ENCODE measurements at places on chromosomes 1 and 21.

DNA sequence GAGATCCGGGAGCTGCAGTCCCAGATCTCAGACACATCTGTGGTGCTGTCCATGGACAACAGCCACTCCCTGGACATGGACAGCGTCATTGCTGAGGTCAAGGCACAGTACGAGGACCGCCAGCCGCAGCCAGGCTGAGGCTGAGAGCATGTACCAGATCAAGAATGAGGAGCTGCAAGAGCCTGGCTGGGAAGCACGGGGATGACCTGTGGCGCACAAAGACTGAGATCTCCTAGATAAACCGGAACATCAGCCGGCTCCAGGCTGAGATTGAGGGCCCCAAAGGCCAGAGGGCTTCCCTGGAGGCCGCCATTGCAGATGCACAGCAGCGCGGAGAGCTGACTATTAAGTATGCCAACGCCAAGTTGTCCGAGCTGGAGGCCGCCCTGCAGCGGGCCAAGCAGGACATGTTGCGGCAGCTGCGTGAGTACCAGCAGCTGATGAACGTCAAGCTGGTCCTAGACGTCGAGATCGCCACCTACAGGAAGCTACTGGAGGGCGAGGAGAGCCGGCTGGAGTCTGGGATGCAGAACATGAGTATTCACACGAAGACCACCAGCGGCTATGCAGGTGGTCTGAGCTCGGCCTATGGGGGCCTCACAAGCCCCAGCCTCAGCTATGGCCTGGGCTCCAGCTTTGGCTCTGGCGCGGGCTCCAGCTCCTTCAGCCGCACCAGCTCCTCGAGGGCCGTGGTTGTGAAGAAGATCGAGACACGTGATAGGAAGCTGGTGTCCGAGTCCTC is 25.5 kb downstream of the ETV3L start:
- peak; percentile 14 for DNase-seq

DNA sequence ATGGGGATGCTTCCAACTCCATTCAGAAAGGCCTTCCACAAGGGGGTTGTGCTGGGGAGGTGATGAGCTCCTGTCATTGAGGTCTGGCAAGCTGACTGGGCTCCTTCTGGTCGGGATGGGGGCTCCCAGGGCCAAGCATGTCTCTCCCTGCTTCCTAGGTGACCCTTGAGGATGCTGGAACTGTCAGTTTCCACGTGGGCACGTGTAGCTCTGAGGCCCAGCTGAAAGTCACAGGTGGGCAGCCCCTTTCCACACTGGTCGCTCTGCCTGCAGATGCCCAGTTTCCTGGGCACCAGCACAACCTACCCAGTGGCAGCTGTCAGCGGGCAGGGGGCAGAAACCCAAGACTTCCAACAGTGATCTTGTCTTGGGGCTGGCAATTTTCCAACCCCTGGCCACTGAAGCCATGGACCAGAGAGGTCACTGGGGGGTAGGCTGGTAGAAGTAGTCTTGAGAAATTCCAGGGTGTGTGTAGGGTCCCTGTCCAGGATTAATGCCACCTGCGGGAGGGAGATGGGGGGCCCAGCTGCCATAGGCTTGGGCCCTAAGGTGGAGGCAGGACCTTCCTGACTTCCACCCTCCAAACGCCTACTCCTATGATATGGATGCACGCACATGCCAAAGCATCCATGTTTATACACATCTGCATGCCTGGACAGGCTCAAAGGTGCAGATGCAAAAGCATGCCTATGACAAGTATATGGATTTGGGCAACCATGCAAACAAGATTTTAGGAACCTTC is 97.1 kb downstream of the TRIM11 start:
- no peak for DNase-seq

- no peak for DNase-seq
Observed at GRCh38 chr1:86472767-86473166, 4.0 kb downstream of the CLCA1 start.

GRCh38 chr1:7344299-7344698 is 426.8 kb upstream of the VAMP3 start:
- DNase-seq, result no peak

GRCh38 chr1:78168306-78168705 is 122.5 kb downstream of the GIPC2 start:
- no peak for DNase-seq

- DNase-seq, result no peak
Observed at GRCh38 chr1:37052120-37052519, 17.8 kb upstream of the GRIK3 start.

- peak; percentile 62 for DNase-seq
Observed at GRCh38 chr1:224497714-224498573, 63.3 kb upstream of the WDR26 start.

- no peak for DNase-seq
Observed at GRCh38 chr1:63199706-63200335, 122.5 kb upstream of the FOXD3 start.

GRCh38 chr1:6507461-6507911 is 16.0 kb upstream of the PLEKHG5 start:
- no peak for DNase-seq

- DNase-seq, result no peak
Observed at GRCh38 chr1:93023281-93023680, 55.8 kb upstream of the MTF2 start.

DNA sequence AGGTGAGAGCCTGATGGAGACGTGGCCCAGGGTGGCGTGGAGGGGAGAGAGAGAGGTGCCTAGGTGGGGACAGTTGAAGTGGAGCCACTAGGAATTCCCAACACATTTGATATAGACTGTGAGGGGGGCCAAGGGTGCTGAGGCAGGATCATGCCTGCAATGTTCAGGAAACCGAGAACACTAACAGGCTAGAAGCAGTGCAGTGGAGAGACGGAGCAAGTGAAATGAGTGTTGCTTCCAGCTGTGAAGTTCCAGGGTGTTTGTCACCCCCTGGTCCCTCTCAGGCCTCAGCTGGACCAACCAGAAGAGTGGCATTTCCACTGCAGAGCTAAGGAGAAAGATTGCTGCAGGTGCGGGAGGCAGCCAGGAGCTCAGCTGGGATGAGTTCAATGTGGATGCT is 127.1 kb downstream of the RIPK4 start:
- DNase-seq, result no peak

DNA sequence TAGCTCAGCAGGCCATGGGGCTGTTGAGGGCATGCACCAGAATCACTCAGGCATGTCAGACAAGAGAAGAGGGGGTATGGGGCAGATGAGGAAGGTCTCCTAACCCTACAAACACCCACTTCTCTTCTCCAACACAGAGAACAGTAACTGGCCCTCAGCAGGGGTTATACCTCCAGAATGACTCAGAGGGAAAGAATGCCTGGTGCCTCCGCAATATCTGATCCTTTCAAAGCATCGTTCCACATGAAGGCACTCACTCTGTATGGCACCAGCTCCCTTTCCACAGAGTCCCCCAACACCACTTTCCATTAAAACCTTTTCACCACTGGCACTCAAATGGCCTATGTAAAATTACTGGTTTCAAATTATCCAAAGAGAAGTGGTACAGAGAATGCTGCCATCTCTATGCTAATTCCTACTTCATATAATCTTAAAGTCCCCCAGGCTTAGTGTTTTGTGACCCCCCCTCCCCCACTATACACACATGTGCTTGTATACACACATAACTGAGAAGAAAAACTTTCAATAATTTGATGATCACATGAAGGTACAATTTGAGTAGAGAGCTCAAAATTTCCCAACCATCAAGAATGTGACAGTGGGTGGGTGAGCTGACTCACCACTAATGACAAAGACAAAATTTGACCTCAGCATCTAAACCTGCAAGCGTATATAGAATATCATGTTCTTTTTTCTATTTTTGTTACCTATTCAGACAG is 91.5 kb downstream of the SIPA1L2 start:
- no peak for DNase-seq

DNA sequence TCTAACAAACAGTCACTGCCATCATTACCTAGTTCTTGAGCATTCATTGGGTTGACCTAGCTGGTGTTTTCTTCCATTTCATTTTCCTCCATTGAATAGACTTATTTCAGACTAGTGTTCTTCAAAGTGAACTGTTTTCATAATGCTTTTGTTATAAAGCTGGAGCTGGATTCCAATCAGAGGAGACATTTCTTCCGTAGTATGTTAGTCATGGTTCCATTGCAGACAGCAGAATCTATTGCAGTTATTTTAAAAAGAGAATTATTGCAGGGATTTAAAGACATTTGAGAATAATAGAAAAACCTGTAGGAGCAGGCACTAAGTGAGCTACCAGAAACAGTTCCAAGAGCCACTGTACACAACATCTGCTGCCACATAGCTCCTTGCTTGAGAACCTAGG is 50.0 kb downstream of the HHAT start:
- DNase-seq, result no peak

- no peak for DNase-seq
Observed at GRCh38 chr1:161914595-161914994, 109.1 kb downstream of the OLFML2B start.

- no peak for DNase-seq
Observed at GRCh38 chr1:163357378-163357777, 35.6 kb downstream of the NUF2 start.

DNA sequence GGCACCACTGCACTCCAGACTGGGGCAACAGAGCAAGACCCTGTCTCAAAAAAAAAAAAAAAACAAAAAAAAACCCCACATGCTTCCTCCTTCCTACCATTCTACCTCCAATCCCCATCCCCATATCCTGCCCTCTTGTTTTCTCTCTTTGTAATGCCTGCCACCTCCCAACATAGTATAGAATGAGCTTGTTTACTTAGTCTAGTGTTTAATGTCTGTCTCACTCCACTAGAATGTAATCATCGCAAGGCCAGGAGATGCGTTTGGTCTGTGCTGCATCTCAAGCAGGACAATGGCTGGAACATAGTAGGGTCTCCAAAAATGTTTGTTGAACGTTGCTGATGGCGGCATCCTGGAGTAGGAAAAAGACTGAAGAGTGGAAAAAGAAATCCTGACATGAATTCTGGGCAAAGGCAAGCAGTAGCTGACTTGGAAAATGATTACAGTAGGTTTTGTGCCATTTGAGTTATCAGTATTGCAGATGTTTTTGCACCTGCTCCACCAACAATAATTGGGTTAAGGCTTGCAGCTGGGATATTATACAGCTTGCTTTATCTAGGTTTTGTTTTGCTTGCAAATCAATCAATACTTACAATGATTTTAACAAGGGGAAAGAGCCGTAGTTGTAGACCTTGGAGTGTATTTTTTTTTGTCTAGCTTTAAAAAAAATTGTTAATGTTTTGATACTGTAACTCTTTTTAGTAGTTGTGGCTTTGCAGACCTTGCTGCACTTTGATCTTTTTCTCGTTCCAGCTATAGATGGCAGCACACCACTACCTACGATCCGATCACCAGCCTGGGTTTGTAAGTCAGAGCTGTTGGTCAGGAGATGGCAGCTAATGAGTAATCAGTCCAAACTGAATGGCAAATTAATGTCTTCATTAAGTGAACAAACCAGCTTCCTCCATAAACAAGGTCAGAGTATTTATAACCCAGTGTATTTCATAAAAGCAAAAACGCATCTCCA is 62.4 kb downstream of the BACH1 start:
- no peak for DNase-seq

GRCh38 chr1:202692959-202693555 is 17.2 kb downstream of the SYT2 start:
- DNase-seq, result peak; percentile 32

DNA sequence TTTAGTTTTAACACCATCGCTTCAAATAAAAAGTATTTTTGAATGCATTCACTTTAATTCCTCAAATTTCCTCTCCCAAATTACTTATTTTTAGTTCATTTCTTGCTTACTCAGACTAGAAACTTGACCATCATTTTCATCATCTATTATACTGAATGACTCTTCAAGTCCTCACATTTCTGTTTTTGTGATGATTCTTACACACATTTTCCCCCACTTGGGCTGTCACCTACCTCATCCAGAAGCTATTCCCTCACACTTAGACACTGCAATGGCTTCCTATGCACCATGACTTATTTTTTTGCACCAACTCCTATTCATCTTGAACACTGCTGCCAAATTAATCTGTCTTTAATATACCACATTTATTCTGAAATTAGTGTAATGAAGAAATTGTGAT is 239.6 kb upstream of the DUSP10 start:
- DNase-seq, result no peak

DNA sequence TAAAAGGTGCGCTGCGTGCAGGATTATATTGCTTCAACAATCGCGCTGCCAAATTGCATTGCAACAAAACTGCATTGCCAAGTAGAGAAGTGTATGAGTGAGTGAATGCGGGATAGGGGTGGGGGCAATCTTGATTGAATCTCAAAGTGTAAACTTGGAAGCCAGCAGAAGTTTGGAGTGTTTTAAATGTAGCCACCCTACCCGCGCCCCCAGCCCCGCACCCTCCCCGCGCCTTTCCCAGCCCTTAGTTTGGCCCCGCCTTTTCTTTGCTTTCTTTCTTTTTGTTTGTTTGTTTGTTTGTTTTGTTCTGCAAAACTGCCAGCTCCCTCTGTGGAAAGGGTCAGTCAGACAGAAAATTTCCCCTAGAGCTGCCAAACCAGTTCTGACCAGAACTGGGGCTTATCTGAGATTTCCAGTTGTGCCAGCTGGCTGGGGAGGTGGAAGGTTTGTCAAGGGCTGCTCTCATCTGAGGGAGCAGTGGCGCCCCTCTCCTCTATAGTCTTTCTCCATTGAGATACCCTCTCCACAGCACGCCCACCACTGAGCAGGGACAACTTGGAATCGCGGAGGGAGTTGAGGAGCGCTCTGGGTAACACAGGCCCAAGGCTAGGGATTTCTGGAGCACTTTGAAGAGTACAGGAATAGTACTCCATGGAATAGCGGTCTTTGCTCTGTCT is 666 bp upstream of the BEND5 start:
- DNase-seq, result no peak

GRCh38 chr1:235253219-235253962 is 74.6 kb downstream of the ARID4B start:
- peak; percentile 42 for DNase-seq

- DNase-seq, result no peak
Observed at GRCh38 chr21:42530167-42530518, 16.5 kb downstream of the SLC37A1 start.

GRCh38 chr1:201946224-201946908 is at the start of gene LMOD1:
TSS of gene LMOD1 (minus strand) at chr1:201946548. CDS start at chr1:201946340, 208 bp downstream.
- no peak for DNase-seq

DNA sequence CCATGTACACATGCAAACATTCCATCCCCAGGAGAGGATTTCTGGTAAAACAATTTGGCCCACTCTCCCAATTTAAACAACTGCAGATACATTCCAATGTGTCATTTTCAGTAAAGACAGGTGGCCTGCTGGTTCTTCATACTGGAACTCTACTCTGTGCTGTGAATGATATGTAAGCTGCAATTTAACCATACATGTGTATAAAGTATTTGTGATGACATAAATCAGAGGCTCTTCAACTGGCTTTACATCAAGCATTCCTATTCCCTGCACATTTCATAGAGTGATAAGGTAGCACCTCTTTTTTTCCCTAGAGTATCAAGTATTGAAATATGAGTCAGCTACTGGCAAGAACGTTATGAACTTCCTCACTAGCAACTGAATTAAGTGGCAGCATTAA is 649.5 kb upstream of the ADGRL2 start:
- no peak for DNase-seq

Measured in stimulated activated CD4-positive, alpha-beta T cell treated with anti-CD3 and anti-CD28 coated beads, Interleukin-12 subunit alpha, Interleukin-12 subunit beta, amount 100 ng/mL, for 48 hours (primary cell).